ENCODE measurements at places on chromosomes 4 and X. TPM values are rescaled to one million over a fixed set of nuclear protein-coding genes. Genes with fewer than 3 reads are reported as not detected.

Gene TLR10
- not detected for polyA plus RNA-seq

Gene PCDH19
- 0.06 TPM for polyA plus RNA-seq

Gene TENT5D
- not detected for polyA plus RNA-seq

Gene CCNI
- 216 TPM for polyA plus RNA-seq

Gene GPC3
- polyA plus RNA-seq, result 6.4 TPM

Gene ARSH
- not detected for polyA plus RNA-seq

Gene GLRA3
- not detected for polyA plus RNA-seq

Gene ATP2B3
- polyA plus RNA-seq, result not detected

Gene MAGEA12
- polyA plus RNA-seq, result not detected

Gene TKTL2
- polyA plus RNA-seq, result not detected

Gene UGT2A1
- not detected for polyA plus RNA-seq

Gene FGF13
- 4.1 TPM for polyA plus RNA-seq

Gene TMEM47
- polyA plus RNA-seq, result 83.7 TPM

Gene NEIL3
- 10.6 TPM for polyA plus RNA-seq

Gene TTC29
- polyA plus RNA-seq, result 0.03 TPM

Gene BANK1
- polyA plus RNA-seq, result 0.20 TPM

Gene VCX3B
- polyA plus RNA-seq, result not detected

Gene EDA2R
- polyA plus RNA-seq, result 9.3 TPM

Gene DIPK2B
- polyA plus RNA-seq, result not detected

Gene ZNF718
- polyA plus RNA-seq, result 3.1 TPM

Gene COX7B
- polyA plus RNA-seq, result 660 TPM

Gene CXCL6
- 0.66 TPM for polyA plus RNA-seq

Gene PAGE2
- polyA plus RNA-seq, result not detected

Gene RPS6KA6
- polyA plus RNA-seq, result 6.5 TPM

Gene ZNF595
- polyA plus RNA-seq, result 4.6 TPM

Gene KLKB1
- polyA plus RNA-seq, result 0.06 TPM

Gene TMEM156
- polyA plus RNA-seq, result 0.06 TPM

Gene MEPE
- not detected for polyA plus RNA-seq

Gene TEC
- 0.99 TPM for polyA plus RNA-seq

Gene GAGE1
- not detected for polyA plus RNA-seq

Gene MECP2
- polyA plus RNA-seq, result 11.6 TPM

Gene TEX13B
- polyA plus RNA-seq, result not detected

Gene NPY1R
- 0.01 TPM for polyA plus RNA-seq

Gene TSPAN7
- polyA plus RNA-seq, result 0.03 TPM

Gene HTR2C
- not detected for polyA plus RNA-seq

Gene HGFAC
- not detected for polyA plus RNA-seq

Gene PDZD4
- polyA plus RNA-seq, result 0.01 TPM

Gene GAGE12J
- polyA plus RNA-seq, result not detected

Gene RAI2
- 4.3 TPM for polyA plus RNA-seq

Gene RFC1
- 29.9 TPM for polyA plus RNA-seq

Gene UBA6
- polyA plus RNA-seq, result 127 TPM

Gene C4orf36
- polyA plus RNA-seq, result 0.98 TPM

Gene ABHD18
- polyA plus RNA-seq, result 4.2 TPM

Gene DRD5
- polyA plus RNA-seq, result not detected

Gene YIPF7
- polyA plus RNA-seq, result not detected

Measured in fibroblast of lung (primary cell).